ENCODE measurements at places on chromosomes 7 and 10.

DNA sequence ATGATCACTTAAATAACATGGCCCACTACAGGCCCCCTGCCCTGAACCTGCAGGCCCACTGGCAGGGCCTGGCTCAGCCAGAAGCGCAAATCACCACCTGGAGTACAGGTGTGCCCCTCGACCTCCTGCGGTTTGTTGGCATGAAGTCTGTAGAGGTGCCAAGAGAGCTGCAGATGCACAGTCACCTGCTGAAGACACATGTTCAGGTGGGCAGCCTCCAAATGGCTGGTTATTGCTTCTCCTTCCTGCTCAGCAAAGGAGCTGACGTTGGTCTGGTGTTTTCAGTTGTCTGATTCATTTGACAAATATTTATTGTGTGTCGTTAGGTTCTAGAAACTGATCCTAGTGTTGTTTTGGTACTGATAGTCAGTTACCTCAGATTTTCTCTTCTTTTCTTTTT lies 29.0 kb downstream of the DHTKD1 start:
- DNase-seq = no peak

- no peak for DNase-seq
These were observed 19.7 kb upstream of the RHOBTB1 start for GRCh38 chr10:60963441-60964256.

DNA sequence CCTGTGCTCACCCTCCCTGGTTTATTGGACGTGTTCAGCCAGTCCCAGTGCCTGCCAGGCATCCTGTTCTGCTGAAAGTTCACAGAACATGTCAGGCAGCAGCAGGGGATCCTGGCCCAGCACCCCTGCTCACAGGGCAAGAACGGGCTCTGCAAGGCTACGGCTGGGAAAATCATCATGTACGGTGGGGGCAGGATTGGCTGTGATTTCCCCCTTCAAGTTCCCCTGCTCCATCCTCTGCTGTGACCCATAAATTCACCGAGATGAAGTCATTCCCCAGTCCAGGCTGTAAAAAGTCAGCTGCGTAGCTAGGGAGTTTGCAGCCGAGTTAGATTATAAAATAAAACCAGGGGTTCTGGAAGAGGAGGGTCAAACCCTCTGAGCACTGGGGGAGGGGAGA lies 484.1 kb upstream of the ZMIZ1 start:
- DNase-seq = no peak

GRCh38 chr10:122850705-122851640 lies 5.3 kb upstream of the CUZD1 start:
- no peak for DNase-seq

DNA sequence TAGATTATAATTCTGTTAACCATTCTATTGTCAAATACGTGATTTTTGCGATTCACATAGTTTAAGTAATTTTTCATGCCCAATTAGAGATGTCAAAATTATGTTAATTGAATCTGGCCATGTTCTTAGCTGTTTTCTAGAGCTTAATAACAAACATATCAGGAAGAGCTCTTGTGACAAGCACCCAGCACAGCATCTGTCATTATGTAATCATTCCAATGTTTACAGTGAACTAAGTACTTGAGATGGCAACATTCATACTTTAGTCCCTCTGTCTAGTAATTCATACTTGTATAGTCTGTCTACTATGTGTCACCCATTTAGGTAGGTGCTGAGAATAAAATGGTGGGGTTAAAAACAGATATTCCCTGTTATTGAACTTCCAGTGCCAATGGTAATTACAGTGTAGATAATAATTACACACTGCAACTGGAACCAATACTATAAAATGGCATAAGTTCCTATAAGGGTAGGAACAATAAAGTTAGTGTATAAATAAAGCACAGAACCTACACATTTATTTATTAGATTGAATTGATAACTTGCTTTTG lies 55.2 kb downstream of the ZEB1 start:
- DNase-seq = no peak

- no peak for DNase-seq
These were observed 83.2 kb upstream of the KIF5B start for GRCh38 chr10:32139223-32140073.

DNA sequence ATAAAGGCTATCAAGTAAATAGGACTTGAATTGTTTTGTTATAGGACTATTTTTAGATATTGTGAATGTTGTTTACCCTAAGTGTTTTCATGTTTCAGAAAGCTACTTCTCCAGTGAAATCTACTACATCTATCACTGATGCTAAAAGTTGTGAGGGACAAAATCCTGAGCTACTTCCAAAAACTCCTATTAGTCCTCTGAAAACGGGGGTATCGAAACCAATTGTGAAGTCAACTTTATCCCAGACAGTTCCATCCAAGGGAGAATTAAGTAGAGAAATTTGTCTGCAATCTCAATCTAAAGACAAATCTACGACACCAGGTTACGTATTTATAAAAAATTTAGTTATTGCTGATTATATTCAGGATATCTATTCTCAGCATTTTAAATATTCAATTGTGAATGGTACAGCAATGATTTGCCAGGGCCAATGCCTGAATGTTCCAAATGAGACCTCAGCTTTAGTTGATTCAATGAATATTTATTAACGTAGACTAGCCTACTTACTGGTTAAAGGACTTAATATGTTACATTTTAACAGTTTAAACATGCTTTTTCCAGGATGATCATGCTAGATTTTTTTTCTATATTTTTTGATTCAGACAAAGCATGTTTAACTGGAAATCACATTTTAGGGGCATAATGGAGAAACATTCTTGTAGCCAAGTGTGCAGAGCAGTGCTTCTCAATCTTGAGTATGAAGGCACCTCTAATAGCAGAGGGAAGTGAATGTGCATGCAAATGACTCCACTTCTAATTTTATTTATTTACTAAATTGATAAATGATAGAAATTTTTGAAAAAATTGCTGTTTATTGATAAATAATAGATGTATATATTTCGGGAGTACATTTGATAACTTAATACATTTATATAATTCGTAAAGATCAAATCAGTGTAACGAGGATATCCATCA lies 18.2 kb downstream of the ANLN start:
- no peak for DNase-seq

GRCh38 chr7:148400101-148400500 lies 190.5 kb upstream of the C7orf33 start:
- no peak for DNase-seq

Data from stimulated activated CD8-positive, alpha-beta memory T cell treated with anti-CD3 and anti-CD28 coated beads, Interleukin-7, amount 100 ng/mL, for 1 hour (primary cell).